ENCODE measurements at places on chromosomes 4 and X.

DNA sequence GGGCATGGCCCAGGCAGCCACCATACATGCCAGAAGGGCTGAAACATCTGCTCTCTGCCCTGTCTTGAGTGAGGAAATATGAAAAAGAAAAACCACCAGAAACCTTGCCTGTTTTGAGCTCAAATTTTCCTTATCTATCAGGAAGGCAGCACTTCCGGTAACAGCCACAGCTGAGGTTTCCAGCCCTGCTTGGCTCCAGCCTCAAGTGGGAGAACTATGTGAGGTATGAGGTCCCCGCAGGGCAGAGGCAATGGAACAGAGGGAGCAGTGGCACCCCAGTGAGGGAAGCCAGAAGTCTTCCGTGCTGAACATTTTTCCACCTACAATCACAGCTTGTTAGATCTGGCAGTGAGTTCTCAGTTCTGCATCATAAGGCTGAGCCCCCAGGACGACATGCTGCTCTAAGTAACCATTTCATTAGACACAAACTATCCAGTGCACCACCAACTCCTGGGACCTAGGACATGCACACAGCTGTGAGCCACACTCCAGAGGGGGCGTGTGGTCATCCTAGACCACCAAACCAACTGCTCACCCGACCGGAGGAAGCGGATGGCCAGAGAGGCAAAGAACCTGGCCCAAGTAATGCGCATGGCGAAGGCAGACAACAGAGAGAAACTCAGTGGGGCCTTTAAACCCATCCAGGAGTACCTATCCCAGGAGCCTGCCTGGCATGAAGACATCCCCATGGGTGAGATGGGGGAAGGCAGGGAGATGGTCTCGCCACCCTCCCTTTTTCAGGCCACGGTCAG lies 22.6 kb downstream of the WDR1 start:
- DNase-seq = no peak

DNA sequence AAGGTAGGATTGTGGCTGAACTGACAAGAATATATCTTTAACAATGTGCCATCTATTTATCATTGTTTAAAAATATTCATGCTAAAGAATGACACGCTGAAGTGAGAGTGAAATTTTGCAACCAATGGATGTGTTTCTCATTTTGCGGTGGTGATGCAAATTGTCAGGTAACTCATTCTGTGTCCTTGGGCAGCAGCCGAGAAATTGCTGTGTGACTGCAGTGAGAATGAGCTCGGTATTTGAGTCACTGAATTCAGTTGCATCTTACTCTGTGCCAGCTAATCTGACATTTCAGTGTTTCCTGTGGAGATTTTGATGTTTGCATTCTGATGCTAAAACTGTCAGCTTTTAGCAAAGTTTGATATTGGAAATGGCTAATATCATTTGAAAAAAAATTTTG lies 28.1 kb downstream of the MCUB start:
- no peak for DNase-seq

DNA sequence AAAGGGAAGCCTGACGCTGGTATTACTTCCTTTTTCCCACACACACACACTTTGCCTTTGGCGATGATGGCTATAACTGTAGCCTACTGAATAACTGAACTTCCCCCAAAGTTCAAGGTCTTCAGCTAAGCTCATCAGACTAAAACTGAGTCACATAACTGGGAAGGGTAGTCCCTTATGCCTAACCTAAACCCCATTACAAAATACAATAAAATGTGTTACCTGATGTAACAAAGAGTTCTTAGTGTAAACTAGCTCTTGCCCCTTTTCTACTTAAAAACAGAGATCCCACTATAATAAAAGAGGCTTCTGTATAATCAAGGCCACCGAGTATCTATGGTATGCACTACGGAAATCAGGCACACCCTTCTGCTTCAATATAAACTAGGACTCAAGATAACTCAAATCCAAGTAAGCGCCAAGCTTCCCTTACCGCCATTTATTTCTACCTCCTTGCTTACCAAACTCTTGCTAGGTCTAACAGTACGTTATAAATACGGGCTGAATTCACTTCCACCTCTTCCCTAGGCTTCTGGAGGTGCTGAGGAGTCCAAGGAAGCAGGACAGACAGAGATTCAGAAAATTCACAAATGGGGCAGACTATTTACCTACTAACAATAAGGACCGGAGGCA lies 2.4 kb downstream of the OTUD4 start:
- DNase-seq = no peak

- no peak for DNase-seq
Measured at GRCh38 chrX:17456526-17456925, 81.5 kb downstream of the NHS start.

- no peak for DNase-seq
Measured at GRCh38 chr4:116599859-116600258, 485.5 kb downstream of the TRAM1L1 start.

GRCh38 chr4:126834854-126835253 lies 797.9 kb upstream of the INTU start:
- no peak for DNase-seq

DNA sequence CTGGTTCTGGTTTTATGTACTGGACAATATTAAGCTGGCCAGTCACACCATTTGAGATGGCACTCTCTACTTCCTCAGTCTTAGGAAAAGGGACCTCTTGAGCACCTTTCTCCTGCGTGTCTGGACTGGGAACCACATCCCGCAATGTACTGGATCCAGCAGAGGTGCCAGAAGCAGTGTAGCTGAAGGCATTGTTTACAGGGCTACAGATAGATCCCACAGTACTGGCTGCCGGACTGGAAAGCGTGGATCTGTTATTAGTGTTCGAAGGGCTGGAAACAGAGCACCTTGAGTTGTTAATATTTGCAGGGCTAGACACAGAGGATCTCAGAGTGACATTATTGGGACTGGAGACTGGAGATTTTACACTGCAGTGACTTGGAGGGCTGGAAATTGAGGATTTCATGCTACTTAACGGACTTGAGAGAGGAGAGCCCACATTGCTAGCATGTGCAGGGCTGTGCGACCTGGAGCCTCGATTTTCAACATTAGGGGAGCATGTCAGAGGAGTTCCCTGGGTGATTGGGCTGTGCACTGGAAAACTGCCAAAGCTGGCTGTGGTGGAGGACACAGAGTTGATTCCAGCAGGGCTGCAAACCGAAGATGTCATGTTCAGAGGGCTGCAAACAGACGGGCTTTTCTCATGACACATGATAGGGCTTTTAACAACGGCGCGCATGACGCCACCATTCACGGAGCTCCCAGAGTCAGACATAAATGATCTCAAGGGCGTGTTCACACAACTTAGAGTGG lies 6.4 kb downstream of the NR3C2 start:
- no peak for DNase-seq

DNA sequence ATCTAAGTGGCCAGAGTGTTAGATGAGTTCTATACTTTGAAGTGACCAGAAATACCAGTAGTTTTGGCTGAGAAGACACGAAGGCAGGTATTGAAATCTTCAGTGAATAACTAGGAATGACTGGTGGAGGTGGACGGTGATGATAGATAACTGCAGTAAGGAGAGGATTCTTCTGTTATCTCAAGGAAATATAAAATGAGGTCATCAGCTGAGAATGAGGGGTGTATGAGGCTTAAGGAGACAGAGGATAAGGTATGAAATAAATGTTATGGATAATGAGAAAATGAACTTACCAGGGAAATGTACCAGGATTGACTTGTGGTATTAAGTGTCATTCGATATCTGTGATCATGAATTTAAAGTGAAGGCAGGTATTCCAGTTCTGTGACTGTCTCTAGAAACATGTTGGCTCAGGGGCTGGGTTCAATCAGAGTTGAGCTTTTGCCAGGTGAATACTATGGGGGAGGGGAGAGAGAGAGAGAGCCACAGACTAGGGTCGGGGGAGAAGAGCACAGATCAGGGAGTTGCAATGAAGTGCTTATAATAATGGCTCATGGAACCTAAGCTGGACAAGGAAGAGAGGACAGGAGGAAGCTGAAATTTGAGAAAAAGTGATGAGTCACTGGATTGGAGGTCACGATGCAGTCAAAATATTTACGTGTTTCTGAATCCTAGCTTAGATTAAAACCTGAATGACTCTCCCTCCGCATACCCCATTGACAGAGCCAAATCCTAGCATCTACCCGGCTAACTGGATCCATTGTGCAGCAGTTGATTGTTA lies 37.5 kb upstream of the BRS3 start:
- DNase-seq = no peak

- DNase-seq = no peak
Measured at GRCh38 chr4:182858711-182859110, 58.5 kb downstream of the DCTD start.

Data from activated CD4-positive, alpha-beta T cell treated with anti-CD3 and anti-CD28 coated beads for 1 hour (primary cell).